ENCODE measurements at places on chromosomes 2 and 18. TPM values are rescaled to one million over a fixed set of nuclear protein-coding genes. Genes with fewer than 3 reads are reported as not detected.

- no peak for DNase-seq
Observed at GRCh38 chr2:134818321-134818720, 20.1 kb upstream of the ACMSD start.

DNA sequence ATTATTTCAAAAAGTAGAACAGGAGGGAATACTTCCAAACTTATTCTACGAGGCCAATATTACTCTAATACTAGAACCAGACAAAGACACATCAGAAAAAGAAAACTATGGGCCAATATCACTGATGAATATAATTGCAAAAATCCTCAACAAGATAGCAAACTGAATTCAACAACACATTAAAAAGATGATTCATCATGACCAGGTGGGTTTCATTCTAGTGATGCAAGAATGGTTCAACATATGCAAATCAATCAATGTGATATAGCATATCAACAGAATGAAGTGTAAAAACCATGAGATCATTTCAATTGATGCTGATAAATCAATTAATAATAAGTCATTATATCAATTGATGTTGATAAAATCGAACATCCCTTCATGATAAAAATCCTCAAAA, 22.4 kb upstream of the EML6 start:
- no peak for DNase-seq

CAB39 gene
- total RNA-seq: 85.8 TPM

DNA sequence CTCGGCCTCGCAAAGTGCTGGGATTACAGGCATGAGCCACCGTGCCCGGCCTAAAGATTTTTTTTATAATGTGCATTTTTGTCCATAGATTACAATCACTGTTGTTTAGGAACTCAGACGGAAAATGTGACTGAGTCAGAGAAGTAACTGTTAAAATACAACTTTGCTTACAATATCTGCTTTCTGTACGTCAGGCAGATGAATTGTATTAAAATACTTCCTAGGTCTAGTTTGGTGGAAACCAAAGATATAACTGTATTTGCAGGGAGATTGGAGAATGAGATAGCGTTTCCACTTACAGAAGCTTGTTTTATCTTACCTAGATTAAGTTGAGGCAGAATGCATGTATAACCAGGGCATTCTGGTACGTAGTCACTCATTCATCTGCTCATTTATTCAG, 36.7 kb downstream of the ASAP2 start:
- DNase-seq: no peak

UGT1A10 gene
- 3.0 TPM for total RNA-seq

Measured in ureter (tissue), 1 donor.